Activated gamma-delta T cell treated with anti-CD3 and anti-CD28 coated beads, Interleukin-2, amount 50 U/mL, for 16 hours (primary cell): ENCODE measurements at places on chromosomes 5 and 9.
A peak's percentile ranks its signal among the peaks of the same experiment; 100 is the strongest.

GRCh38 chr9:134088063-134088725 lies 20.4 kb upstream of the BRD3 start:
- DNase-seq = no peak

- no peak for DNase-seq
Measured at GRCh38 chr5:131495536-131496399, 139.3 kb downstream of the RAPGEF6 start.

GRCh38 chr5:173582216-173583111 lies 34.0 kb downstream of the BOD1 start:
- no peak for DNase-seq

DNA sequence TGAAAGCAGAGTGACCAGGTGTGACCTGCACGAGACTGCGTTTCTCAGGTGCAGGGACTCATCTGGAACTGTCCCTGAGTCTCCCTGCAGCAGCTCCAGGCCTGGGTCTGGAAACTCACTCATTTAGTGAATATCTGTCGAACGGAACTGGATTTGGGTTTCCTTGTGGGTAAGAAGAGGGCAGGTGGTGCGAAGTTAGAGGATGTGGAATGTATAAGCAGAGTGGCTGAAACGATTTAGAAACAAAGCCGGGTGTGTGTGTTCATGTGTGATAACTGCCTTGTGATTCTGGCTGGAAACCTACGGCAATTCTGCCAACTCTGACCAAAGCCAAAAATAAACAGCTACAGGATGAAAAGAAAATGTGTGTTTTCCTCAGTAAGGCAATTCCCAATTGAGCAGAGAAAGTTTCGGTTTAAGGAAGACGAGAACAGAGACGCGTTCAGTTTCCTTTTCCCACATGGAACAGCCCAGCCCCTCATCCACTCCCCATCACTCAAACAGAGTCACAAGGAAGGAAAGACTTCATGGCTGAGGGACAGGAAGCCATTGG lies 130.3 kb downstream of the NSG2 start:
- DNase-seq = no peak

GRCh38 chr9:27471789-27472188 lies 52.3 kb upstream of the IFNK start:
- DNase-seq = no peak

- no peak for DNase-seq
Measured at GRCh38 chr9:128125580-128126354, 1.8 kb downstream of the PTGES2 start.

DNA sequence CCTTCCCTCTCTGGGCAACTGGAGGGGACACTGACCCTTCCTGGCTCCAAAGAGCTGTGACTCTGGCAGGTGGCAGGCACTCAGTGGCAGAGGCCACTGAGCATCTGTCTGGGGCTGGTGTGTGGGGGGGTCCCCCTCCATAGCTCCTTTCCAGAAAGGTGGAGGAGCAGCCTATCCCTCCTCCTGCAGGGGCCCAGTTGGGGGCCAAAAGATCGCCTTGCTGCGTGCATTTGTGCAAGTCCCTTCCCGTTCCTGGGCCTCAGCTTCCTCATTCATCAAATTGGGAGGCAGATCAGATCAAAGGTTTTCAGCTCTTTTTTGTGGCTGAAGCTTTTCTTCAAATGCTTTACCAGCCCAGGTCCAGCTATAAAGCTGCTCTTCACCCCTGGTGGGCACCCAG lies 77.7 kb downstream of the NTNG2 start:
- DNase-seq = no peak

DNA sequence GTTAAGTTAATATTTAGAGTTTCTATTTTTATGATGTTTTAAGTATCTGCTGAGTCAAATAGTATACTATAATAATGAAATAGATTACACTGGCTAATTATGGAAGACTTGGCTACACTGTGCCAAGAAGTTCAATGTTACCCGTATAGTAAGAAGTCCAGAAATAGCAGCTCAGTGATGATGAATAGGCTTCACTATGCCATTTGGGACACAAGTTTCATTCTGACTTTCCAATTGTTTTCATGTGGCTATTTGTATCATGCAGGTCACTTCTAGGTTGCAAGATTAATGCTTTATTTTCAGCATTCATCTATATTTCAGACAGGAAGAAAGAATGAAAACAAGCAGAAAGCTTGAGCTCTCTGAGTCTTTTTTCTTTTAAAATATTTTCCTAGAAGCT lies 194.5 kb upstream of the RIOK2 start:
- DNase-seq = no peak

DNA sequence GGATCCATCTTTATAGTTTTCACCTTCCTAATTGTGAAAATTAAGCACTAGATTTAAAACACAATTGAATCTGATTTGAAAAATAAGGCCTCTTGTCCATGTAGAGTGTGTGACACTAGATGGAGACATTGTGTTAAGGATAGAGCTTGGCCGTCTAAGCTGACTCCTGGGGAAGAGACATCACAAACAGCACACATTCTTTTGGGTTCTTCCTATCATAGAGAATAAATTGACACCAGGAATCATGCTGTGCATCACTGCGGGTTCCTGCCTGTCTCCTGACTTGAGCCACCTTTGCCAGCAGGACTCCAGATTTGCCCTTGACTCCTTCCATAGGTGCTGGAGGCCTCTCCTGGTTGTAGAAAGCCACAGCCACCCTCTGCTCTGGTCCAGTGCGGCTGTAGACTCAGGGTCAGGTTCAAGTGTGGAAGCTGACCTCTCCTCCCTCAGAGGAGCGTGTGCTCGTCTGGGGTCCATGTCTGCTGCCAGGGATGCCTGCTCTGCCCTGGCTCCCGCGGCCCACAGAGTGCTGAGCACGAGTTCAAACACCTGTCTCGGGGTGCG lies 11.2 kb downstream of the ROPN1L start:
- no peak for DNase-seq

- no peak for DNase-seq
Measured at GRCh38 chr9:122213589-122214413, 15.0 kb downstream of the LHX6 start.

GRCh38 chr5:138778234-138778633 lies 25.0 kb downstream of the CTNNA1 start:
- DNase-seq = no peak

DNA sequence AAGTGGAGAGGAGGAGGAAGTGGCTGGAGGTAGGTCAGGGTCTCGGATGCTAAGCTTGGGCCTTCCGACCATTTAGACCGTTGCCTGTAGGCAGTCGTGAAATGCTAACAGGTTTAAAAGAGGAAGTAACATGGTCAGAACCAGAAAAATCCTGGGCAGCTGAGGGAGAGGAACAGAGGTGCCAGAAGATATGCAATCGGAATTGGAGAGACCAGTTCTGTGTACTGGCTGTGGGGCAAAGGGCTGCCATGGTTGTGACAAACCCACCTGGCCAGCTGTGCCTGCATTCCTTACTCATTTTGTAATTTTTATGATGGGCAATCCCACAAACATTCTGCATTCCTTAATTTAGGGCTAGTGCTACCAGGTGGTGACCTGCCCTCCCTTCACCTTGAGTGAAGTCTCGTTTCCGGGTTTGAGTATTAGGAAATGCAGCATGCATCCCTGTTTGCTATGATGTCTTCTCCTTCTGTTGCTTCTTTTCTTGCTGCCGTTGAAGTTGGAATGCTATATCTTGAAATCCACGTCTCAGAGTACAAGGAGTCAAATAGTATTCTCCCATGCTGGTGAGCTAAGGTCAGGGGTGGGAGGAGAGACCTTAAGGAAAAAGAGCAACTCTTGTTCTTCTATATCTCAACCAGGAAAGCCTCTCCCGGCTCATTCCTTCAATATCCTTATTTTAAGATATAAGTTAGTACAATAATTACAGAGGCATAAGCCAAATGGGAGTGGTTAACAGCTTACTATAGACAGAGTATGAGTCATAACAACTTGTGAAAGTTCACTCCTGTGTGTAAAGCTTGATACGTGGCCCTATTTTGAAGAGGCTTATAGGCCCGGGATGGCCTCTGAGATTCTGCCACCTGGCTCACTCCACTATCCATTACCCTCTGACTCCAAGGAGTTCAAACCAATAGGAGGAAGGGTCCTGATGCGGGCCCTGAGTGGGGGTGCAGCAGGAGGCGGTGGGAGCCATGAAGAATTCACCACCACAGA lies 37.0 kb downstream of the B4GALT1 start:
- no peak for DNase-seq

DNA sequence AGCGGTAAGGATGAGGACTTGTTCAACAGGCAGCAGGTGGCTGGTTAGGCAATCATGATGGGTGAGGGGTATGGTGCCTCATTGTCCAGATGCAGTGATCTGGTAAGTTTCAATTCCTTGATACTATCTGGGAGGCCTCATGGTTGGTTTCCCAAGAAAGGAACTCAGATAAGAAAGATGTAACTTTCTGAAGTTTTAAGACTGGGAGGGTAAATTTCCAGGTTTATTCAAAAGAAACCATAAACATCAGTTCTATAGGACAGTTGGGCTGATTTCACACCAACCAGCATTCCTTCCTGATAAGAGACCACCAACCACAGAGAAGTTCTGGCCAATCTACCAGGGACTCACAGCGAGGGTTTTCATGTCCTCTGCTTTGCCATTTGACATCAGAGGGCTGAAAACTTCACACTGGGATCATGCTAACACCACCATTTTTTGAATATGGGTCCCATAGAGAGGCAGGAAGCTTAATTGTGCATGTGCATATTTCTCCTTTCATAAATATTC lies 773 bp upstream of the AGGF1 start:
- no peak for DNase-seq

DNA sequence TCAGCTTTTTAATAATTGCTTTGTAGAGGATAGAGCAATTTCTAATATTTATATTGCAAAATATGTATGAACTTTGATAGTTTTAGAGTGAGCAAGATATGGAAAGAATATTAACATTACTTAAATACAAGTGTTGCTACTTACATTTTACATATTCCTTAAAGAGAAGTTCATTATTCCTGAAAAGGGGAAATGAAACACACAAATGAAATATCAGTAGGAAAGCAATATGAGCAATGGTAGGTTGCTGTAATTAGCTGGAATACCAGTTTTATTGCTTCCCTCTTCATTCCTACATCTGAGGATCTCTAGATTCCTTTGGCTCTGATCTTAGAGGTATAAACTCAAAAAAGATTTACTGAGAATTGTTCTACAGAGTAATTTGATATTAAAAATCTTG lies 414.1 kb downstream of the FAM170A start:
- DNase-seq = no peak

DNA sequence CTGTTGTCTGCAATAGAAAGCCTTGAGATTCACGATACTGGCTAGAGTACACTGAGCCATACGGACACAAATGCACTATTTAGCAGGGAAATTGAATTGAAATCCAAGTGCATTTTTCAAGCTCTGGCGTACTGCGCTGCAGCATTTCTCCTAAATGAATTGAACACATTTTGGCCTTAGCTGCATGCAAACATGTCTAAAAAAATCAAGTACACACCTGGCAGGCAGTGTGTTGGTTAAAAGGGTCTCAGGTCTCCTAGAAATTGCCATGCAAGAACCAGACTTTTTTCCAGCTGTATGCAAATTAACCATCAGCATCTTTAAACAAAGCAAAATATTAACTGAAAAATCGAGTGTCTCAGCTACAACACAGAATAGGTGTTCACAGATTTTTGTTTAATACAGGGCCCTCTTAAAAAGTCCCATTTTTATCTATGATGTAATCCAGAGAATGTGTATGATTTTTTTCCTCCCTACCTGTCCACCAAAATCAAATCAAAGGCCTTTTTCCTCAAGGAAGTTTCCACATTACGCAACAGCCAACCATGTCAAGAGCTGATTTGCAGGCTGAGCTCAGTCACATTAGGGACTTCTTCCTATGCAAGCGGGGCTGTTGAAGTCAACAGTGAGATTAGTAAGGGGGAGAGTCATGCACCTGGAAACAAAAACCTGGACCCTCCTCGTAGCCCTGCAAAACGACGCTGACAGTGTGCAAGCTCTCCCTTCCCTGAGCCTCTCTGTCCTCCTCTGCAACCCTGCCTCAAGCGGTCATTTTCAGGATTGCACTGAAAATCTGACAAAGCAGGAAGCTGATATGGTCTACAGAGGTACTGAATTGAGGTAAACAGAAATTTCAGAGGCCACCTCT lies 14.1 kb upstream of the SFXN1 start:
- peak; percentile 56 for DNase-seq

DNA sequence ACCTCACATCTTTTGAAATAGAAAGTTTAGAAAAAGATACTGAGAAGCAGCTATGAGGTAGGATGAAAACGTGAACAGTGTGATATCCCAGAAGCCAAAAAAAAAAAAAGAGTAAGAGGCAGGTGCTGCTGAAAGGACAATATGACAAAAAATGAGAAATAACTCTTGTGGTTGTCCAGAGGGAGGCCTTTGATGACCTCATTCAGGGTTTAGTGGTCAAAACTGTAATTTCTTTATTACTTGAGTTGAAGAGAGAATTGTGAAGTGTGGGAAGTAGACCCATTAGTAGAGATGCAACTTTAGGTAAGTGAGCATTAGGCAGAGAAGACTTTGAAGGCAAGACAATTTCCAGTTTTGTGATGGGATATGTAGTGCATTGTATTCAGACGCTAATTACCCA lies 1306.3 kb upstream of the ACO1 start:
- DNase-seq = no peak

DNA sequence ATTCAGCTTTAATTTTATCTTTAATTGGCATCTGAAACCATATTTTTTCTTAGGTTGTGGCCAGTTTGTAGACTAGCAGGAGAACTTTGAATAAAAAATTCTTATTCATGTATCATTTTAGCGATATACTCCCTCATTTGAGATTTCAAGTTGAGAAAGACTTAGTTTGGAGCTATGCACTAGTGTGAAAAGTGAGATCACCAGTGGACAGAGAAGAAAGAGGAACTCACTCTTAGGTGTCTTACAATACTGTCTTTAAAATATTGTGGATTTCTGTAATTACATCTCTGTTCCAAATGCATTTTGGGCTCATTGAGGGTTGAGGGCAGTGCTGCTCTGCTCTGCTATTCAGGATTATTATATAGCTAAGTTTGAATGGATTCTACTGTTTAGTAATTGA lies 54.7 kb downstream of the NAA35 start:
- DNase-seq = no peak

DNA sequence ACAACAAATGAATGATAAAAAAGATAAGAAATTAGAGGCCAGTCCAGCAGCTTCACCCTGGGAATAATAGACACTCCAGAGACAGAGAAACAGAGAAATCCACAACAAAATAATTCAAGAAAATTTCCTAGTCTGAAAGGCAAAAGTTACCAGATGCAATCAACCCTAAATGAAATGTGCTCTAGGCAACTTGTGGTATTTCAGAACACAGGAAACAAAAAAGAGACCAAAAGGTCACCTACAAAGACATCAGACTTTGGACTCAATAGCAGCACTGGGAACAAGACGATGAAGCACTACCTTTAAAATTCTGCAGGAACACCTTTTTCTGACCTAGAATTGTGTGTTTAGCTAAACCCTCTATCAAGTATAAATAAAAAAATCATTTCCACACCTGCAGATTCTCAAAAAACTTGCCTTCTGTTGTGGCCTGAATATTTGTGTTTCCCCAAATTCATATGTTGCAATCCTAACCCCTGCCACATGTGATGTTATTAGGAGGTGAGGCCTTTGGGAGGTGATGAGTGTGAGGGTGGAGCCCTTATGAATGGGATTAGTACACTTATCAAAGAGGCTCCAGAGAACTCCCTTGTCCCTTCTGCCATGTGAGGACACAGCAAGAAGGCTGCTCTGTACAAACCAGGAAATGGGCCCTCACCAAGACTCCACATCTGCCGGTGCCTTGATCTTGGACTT lies 5.9 kb upstream of the MAPK9 start:
- DNase-seq = no peak
